Lung microvascular endothelial cell (primary cell): ENCODE measurements at places on chromosomes 1 and 21. TPM values are rescaled to one million over a fixed set of nuclear protein-coding genes. Genes with fewer than 3 reads are reported as not detected.

- DNase-seq, result no peak
These were observed 3.3 kb upstream of the PKNOX1 start for GRCh38 chr21:42970946-42971653.

DNA sequence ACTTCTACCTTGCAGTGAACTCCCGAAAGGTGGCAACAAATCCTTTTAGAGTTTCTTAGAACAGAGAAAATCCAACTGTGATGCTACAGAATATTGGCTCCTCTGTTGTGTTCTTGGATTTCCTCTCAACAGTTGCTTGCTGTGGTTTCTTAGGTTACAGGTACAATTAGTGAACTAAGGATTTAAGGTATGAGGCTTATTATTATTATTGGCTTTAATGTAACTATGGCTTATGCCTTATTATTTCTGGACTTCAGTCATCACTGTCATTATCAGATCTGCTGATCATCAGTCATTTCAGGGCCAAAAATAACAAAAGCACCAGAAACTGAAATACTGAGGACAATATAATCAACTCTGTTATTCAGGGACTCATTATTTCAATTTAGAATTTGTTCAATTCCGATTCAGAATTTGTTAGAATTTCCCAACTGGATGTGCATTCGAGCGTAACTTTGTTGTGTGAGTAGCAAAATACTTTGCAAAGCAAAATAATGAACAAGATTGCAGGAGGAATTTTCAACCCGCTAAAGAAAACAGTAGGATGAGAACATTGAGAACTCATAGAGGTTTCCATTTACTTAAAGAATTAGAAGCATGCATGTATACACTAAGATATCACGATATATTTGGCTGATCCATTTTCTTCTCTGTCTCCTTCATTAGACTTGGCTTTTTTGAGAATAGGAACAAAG, 65.5 kb upstream of the AK4 start:
- peak; percentile 87 for DNase-seq

- peak; percentile 76 for DNase-seq
These were observed 60.3 kb downstream of the UBE2T start for GRCh38 chr1:202281316-202282024.

GRCh38 chr1:186218654-186219352, 156.2 kb downstream of the TPR start:
- DNase-seq, result no peak

DNA sequence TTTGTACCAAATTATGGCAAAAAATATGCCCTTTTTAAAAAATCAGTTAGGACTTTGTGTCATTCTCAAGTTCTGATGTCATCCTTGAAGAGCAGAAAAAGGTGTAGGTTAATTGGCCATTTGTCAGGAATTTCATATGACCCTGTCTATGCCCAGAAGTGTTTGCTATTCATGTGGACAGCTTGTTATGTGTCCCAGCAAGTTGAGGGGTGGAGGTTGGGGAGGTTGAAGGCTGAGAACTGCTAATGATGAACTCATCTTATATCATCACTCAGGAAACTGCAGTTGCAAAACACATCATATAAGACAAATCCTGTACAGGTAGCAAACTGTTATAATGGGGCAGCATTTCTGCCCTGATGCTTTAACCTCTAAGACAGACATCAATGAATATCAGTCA, 106.5 kb downstream of the PHTF1 start:
- no peak for DNase-seq

DNA sequence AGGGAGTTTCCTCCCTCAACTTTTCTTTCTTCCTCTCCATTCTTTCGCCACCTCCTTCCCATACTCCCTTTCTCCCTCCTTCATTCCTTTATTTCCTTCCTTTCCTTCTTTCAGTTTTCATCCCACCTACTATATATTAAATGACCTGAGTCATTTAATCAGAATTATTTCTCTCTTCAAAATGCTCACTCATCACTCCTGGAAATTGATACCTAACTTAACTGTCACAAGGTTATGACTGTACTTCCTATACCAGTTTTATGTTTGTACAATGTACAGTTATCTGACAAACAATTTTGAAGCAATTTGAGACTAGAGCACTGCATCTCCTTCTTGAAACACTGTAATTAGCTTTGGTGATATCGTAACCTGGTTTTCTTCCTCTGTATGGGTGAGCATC, 41.4 kb downstream of the NEXN start:
- peak; percentile 43 for DNase-seq

DNA sequence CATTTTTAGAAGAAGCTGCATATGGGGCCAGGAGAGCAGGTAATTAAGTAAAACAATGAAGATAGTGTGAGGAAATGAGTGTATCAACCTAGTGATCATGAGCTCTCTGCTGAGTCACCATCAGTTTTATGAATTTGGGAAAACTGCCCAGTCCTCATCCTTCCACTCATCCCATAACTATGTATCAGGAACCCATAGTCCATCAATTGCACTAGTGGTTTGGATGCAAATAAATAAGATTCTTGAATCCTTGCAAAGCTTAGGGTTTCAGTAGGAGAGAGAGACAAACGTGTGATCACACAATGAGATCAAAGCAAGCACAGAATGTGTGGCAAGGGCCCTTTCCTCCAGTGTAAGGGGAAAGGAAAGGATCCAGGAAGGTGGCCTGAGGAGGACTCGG, 145.6 kb downstream of the ZZZ3 start:
- DNase-seq, result peak; percentile 87

GRCh38 chr1:228084325-228084724, 1.8 kb downstream of the ARF1 start:
- DNase-seq, result peak; percentile 47

GRCh38 chr1:164337394-164337793, 221.6 kb upstream of the PBX1 start:
- DNase-seq, result no peak

GRCh38 chr1:17759114-17759513, 4.0 kb downstream of the ACTL8 start:
- DNase-seq, result no peak

DNA sequence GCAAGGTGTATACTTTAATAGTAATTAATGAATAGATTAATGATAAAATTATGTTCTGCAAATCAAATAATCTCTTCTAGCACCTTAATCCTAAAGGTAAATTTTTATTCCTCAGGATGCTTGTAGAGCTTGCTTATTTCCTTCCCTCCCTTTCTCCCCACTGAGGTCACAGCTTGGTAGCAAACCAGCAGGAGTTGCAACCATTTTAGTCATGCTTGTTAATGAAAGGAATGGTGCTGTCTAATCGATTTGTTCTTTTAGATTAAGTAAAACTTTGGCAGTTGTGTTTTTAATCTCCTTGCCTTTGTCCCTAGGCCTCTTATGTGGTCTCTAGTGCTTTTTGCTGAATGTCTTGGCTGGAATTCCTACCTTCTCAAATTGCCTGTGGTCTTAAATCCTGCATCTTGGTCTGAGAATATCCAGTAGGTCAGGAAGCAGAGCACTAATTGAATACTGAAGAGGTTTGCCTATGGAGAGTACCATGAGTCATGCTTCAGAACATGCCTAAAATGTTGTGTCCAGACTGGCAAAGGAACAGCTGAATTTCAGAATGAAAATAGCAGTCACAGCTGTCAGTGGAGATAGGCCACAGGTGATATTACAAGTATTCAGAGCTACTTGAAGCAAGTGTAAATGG, 36.3 kb upstream of the RWDD3 start:
- DNase-seq, result no peak

DNA sequence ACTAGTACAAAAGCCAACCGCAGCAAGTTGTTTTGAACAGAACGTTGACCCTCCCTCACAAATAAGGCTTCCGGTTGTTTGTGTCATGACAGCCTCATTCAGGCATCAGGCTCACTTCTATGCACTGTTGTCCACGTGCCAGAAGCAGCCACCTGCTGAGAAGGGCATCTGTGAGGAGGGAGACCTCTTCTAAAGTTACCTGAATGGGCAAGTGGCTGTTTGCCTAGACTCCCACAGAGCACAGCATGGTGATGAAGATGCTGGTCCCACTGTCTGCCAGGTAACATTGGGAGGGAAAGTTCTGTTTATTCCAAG, 176.1 kb downstream of the CLIC6 start:
- DNase-seq, result no peak

DNA sequence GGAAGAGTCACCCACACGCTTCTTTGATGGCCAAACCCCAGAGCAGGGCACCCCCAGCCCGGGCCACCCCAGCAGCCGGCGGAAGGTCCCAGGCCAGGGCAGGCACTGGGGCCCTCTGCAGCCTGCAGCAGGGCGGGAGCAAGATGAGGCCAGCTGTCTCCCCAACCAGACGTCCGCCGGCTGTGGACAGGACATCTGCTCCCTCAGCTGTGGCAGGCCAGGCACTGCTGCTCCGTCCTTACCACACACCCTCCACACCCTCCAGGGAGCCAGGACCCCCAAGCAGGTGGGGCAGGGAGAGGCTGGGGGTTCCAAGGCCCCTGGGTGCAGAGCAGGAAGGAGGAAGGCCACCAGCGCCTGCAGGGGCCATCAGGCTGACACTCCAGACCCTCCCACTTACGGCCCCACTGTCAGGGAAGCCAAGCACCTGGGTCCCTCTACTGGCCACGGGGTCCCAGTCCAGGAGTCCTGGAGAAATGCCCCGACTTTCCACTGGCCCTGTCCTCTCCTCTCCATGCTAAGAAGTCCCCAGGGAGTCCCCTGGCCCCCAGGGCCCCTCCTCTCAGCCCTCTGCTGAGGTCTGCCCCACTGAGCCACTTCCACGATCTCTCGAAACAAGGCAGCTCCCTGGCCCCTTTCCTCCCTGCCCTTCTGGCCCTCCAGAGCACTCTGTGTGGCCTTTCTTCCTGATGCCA, 5.6 kb downstream of the WNT9A start:
- DNase-seq, result no peak

- peak; percentile 28 for DNase-seq
These were observed 119.1 kb downstream of the ERG start for GRCh38 chr21:38379147-38379546.

DNA sequence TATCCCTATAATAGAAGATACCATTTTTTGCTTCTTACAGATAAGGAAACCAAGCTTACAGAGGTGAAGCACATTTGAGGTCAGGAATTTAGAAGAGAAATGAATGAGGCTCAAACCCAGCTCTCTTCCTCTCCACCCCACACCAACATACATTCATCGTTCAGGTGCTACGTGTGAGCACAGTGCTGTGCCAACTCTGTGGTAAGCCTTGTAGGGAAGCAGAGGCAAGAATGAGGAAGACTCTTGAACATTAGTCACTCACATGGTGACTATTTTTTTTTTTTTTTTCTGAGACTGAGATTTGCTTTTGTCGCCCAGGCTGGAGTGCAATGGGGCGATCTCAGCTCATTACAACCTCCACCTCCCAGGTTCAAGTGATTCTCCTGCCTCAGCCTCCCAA, 314.0 kb downstream of the NTNG1 start:
- DNase-seq, result no peak

DNA sequence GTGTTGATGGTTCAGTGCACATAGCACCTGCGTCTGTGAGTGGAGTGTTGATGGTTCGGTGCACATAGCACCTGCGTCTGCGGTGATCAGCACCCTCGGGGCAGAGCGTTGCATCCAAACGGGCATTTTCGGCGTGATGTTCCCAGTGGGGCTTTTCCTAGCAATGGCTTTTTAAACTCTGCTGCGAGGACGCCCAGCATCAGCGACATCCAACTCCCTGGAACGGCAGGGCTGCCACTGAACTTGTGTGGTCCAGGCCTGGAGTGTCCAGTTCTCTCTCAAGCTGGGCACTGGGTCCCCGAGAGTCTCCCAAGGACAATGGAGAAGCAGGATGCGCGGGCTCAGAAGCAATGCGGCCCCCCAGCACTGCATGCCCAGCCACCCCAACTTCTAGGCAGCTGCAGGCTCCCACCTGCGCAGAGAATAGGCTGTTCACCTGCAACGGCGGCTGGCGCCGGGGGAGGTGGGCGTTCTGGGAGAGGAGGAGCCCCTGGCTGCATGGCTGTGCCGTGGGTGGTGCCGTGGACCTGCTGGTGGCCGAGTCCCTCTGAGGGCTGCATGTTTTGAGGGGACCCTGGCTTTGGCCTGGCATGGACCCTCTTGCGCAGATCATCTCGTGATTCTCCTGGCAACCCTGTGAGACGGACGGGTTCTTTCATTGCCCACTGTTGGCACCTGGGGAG, 10.1 kb upstream of the C1orf174 start:
- DNase-seq, result no peak

- peak; percentile 49 for DNase-seq
These were observed 381.1 kb upstream of the PKN2 start for GRCh38 chr1:88302843-88303486.

TENT5C gene
- 0.65 and 0.79 TPM in 2 replicates for total RNA-seq

CFAP141 gene
- total RNA-seq, result not detected in 2 replicates

SCAF4 gene
- total RNA-seq, result 2.4 and 4.0 TPM in 2 replicates

ADGRL2 gene
- total RNA-seq, result 16.3 and 28.8 TPM in 2 replicates

CRB1 gene
- not detected in 2 replicates for total RNA-seq

TEX50 gene
- total RNA-seq, result not detected in 2 replicates

IL20 gene
- total RNA-seq, result not detected in 2 replicates

SPAG17 gene
- not detected in 2 replicates for total RNA-seq
